Urinary bladder (tissue), 4 donors: ENCODE measurements at places on chromosomes 11 and 22. TPM values are rescaled to one million over a fixed set of nuclear protein-coding genes. Genes with fewer than 3 reads are reported as not detected.
A peak's percentile ranks its signal among the peaks of the same experiment; 100 is the strongest.

DNA sequence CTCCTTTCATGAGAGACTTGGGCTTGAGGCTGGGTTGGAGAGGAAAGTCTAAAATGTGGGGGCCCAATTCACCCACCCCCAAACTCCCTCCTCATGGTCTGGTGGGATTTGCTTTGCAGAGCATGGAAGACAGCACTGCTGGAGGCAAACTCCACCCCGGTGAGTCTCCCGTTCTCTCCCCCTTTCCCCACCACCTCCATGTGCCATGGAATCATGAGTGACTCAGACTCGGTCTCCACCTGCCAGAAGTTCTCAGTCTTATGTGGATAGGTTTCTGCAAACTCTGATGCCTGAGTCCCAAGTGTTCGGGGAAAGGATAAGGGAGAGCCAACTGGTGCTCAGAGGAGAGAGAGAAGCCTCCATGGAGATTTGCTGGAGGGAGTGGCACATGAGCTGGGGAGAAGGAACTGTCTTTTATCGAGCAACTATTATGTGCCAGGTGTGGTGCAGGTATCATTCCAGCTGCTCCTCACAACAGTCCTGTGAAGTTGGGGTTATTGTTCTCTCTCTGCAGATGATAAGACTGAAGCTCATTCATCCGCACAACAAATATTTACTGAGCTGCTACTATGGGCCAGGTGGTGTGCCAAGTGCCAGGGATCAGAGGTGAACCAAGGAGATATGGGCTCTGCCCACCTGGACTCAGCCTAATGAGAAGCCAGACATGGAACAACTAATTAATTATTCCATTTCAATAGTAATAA is 6.6 kb downstream of the PLEKHB1 start:
- DNase-seq: no peak

DNA sequence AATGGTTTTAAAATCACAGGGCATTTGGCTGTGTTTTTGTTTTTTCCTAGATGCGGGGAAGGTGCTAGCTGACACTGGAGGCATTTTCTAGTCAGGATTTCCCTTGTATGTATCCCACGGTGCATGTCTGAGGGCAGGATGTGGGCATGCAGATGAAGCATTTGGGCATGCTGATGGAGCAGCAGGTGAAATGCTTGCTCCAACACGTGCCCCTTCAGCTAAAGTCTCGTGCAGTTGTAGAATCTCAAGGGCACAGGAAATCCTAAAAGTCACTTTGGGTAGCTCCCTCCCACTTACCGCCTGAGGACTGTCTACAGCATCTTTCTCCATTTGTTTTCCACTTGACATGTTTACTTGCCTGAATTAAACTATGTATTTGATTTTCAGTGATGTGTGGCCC is 429.4 kb upstream of the B3GAT1 start:
- DNase-seq: no peak

GRCh38 chr11:9028581-9028980 is 24.8 kb upstream of the NRIP3 start:
- DNase-seq: no peak

DNA sequence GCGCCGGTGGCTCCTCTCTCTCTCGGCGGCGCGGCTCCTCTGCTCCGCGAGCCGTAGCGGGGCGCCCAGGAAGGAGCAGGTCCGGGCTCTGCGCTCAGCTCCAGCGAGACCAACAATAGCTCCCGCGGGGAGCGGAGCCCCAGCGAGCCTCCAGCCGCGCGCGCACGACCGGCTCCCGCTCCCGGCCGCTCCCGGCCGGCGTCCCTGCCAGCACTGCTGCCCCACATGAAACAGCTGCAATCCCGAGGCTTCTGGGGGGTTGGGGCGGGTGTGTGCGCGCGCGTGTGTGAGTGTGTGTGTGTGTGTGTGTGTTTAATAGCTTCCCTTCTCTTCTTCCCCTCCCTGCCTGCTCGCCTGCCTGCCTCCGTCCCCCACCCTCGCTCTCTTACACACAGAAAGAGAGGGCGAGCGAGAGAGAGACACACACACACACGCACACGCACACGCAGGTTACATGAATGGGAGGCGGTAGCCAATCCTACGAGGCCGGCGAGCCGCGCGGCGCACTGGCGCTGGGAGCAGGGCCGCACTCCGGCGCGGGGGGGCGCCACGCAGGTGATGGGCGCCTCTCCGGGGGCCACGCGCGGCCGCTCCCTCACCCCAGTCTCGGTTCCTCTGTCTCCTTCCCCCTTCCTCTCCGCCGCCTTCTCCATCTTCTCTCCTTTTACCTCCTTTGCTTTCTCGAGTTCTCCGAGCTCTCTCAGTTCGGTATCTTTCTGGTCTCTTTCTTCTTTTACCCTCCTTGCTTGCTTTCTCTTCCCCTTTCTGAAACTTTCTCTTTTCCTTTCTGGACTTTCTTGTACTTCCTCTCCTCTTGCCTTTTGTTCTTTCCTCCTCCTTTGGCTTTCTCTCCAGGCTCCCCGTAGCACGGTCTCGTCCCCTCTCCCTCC is at the start of gene TENM4:
TENM4 (minus strand) TSS at position 460 of the 890 bp plus-strand sequence. CDS start 371,086 bp downstream, outside the sequence.
- DNase-seq: peak; percentile 76

- DNase-seq: no peak
Observed at GRCh38 chr11:125281831-125282595, 117.5 kb downstream of the PKNOX2 start.

- DNase-seq: no peak
Observed at GRCh38 chr11:13308704-13309103, 31.1 kb downstream of the BMAL1 start.

The C11orf87 gene
- 0.69 TPM for total RNA-seq

The CNTF gene
- total RNA-seq: 1.3 TPM

The SLC7A4 gene
- total RNA-seq: 0.42 TPM

The CCDC188 gene
- 0.69 TPM for total RNA-seq

The APOA4 gene
- total RNA-seq: not detected

The P2RX6 gene
- total RNA-seq: 0.74 TPM

The ACTN3 gene
- total RNA-seq: not detected

The SLC37A2 gene
- 9.0 TPM for total RNA-seq

The CADM1 gene
- total RNA-seq: 76.0 TPM

The CHRM1 gene
- total RNA-seq: 0.53 TPM

The ANKK1 gene
- 0.16 TPM for total RNA-seq

The SYT7 gene
- 1.1 TPM for total RNA-seq

The SLC37A4 gene
- 5.2 TPM for total RNA-seq

The KRTAP5-9 gene
- total RNA-seq: not detected

The SULT4A1 gene
- total RNA-seq: 1.5 TPM
